ENCODE measurements at places on chromosomes 1 and 21. TPM values are rescaled to one million over a fixed set of nuclear protein-coding genes. Genes with fewer than 3 reads are reported as not detected.

DNA sequence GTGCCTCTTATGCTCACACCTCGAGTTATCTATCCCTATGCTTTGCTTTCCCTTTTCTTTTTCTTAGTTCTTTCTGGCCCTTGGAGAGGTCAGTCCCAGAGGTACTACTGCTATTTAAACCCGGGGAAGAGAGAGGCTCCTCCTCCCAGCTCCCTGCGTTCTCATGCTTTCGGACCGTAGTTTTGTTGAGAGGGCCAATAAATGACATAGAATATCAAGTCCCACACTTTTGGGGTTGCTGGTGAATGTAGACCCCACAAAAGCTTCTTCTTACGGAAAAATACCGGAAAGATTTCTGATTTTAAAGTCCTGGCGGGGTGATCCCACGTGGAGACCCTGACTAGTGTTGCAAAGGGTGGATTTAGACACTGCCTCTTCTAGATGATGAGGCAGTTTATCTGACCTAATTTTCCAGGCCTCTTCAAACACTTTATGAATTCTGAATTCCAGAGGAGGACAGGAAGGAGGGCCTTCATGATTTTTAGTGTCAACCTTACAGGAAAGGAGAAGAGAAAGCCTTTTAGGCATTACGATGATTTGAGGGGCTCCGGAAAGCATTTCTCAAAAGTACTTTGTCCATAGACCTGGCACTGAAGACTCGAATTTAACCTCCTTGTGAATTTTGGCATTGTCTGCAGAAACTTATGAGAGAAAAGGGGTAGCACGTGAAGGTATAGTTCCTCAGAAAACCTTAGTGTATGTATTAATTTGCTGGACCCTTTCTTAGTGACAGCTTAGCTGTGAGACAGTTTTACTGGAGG, 694 bp downstream of the TMEM167B start:
- DNase-seq, result no peak

- DNase-seq, result no peak
Observed at GRCh38 chr1:61853583-61853982, 111.3 kb downstream of the PATJ start.

DNA sequence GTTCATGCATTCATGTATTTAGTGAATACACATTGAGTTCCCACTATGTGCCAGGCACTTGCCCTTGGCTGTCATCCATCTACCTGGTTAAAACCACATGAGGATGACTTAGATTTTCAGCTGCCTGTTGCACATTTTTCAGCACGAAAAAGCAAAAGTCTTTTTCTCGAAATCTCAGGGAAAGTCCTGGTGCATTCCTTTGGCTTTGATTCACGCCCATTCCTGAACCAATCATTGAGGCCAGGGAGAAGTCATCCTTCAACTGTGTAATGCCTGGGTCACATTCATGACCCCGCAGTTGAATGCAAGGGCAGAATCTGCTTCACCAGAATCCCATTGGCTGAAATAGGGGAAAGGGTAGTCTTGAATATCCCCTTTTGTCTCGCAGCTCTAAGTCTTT, 84.4 kb downstream of the RNF220 start:
- DNase-seq, result no peak

DNA sequence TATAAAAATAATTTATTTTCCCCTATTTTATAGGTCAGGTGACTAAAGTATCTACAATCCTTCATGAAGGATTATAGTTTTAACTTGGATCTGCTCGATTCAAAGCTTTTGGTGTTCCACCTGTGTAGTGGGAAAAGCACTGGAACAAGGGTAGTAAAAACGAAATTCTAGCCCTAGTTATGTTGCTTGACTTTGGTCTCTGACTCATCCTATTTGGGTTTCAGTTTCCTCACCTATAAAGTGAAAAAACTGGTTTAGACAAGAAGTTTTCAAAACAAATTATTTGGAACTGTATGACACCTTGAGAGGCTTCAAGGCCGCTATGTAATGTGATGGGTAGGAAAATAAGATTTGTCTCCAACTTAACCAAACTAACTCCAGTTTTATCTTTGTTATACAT, 505.2 kb upstream of the ZRANB2 start:
- DNase-seq, result no peak

DNA sequence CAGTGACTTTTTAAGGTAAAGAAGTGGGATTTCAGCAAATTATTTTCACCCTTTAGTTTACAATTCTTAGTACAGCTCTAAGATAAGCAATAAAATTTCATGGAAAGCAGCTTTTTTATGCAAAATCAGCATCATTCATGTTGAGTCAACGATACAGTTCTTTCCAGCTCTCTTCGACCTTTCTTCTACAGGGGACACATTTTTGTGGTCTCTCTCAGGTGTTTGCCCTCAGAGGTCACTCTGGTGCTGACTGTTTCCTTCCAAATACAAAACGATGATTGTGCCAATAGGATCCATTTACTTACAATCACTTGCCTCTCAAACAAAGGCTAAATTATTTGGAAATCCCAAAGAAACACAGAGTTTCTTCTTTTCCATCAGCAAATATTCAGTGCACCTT, 51.0 kb downstream of the PSMG1 start:
- no peak for DNase-seq

The RPTN gene
- polyA plus RNA-seq, result not detected

The CDCA8 gene
- polyA plus RNA-seq, result 17.0 TPM

The GRIK3 gene
- polyA plus RNA-seq, result 3.8 TPM

Data from left renal pelvis (tissue), 4 donors.